ENCODE measurements at places on chromosomes 7 and 10. TPM values are rescaled to one million over a fixed set of nuclear protein-coding genes. Genes with fewer than 3 reads are reported as not detected.

FEZF1 gene
- not detected for polyA plus RNA-seq

DNA sequence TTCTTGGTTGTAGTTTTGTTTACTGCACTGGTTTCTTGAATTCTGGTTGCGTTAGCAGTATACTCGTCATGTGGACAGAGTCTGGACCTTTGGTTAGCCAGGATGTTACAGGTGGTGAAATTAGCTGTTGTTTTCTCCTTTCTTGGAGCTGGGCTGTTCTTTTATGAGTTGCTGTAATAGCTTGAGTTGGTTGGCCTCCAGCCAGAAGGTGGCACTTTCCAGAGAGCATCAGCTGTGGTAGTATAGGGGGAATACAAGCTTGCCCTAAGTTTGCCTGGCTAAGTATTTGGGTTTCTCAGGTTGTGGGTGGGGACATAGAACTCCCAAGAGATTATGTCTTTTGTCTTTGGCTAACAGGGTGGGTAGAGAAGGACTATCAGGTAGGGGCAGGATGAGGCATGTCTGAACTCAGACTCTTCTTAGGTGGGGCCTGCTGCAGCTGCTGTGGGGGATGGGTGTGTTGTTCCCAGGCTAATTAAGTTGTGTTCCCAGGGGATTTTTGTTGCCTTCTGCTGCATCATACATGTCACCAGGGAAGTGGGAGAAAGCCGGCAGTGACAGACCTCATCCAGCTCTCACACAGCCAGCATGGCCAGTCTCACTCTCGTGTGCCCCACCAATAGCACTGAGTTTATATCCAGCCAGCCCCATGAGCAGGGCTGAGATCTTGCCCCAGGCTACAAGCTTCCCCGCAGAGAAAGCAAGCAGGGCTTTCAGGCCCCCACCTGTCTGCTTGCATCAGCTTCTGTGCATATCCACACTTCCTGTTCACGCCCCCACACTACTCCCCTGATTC is 246.7 kb upstream of the TPK1 start:
- DNase-seq = no peak

GRCh38 chr7:142548978-142549377 is 200.3 kb upstream of the PRSS1 start:
- no peak for DNase-seq

DNA sequence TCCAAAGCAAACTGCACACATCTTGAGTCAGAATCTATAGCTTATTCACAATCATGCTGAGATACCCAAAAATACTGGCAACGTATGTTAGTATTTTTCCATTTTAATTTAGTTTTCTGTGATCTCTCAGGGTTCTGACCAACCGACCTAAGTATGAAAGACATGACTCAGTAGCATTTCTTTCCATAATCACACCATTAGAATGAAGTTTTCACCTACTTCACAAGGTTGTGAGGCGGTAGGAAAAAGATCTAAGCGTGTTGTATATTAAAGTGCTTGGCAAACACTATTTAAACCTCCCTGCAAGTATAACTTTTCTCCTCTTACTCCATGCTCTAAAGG is 49.1 kb downstream of the PLCE1 start:
- no peak for DNase-seq

GRCh38 chr7:24817339-24817738 is 60.1 kb upstream of the GSDME start:
- DNase-seq = no peak

- no peak for DNase-seq
Observed at GRCh38 chr7:77540402-77540822, 3.3 kb downstream of the PTPN12 start.

DNA sequence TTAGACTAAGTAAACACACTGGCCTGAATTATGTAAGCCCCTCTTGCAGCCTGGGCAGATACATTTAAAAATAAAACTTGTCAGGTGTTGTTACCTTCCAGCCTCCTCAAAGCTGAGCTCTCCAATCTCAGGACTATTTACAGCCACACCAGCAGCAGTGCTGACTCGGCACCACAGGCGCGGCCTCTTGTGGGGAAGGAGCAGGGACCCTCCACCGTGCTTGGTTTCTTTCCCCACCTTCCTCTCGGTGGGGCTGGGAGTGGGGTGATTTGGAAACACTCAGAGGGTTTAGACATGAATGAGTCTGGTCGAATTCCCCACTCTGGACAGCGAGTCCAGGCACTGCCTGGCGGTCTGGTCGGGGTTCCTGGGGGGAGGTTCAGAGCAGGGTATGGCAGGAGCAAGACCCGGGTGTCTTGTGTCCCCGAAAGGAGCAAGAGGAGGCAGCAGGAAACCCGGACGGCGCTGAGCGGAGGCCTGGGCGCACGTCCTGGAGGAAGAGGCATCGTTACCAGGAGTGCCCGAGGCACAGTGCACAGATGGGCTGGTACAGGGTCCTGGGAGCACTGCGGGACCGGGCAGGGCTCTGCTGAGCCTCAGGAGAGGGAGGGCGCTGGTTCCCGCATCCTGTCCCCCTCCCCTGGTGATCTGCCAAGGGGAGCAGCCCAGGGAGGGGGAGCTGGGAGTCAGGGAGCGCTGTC is 29.2 kb upstream of the CFAP46 start:
- no peak for DNase-seq

LRWD1 gene
- polyA plus RNA-seq = 21.3 TPM

DNA sequence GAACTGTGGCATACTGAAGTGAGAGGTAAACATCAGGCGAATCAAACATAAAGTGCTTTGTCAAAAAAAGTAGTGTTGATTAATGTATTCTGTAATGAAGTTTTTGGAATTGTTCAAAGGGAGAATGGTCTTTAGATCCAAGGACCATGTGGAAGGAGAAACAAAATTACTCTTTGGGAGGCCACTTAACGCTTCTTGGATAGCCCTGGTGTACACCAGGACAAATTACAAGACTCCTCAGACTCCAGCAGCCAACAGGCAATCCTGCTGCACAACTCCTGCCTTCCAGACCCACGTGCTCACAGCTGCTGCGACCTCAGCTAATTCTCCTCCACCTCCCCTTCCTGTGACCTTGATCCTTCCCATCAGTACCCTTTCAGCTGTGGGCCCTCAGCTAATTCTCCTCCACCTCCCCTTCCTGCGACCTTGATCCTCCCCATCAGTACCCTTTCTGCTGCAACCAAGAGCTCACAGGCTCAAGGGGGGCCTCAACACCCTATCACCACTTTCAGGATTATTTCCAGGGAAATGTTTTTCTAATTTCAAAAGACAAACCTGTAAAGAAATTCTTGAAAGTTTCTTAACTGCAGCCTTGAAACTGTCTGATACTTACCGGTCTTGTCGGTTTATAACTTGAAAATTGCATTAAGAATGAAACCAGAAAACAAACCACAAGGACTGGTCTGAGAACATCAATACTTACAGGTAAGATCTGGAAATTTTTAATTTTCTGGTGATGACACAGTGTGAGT is 29.7 kb upstream of the DDC start:
- no peak for DNase-seq

NFKB2 gene
- 19.7 TPM for polyA plus RNA-seq

LBX1 gene
- not detected for polyA plus RNA-seq

GRCh38 chr7:101687791-101688182 is 58.7 kb upstream of the MYL10 start:
- DNase-seq = no peak

CYP3A7 gene
- polyA plus RNA-seq = not detected

COL17A1 gene
- 0.36 TPM for polyA plus RNA-seq

DNA sequence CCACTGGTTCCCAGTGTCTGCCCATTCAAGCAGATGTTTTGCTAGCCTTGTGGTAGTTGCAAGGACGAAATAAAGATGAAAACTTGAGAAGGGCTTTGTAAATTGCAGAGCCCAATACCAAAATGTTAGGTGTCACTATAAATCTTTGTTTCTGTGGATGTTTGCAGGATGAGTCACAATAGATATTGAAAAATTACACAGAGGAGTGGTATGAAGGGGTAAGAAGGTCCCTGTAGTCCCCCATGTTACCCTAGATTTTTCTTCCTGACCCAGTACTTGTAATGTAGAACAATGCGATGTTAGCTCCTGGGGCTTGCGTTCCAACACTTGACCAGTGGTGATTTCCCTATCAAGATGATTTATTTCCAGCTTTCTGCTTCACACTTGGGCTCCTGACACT is 102.6 kb upstream of the LYZL1 start:
- no peak for DNase-seq

- no peak for DNase-seq
Observed at GRCh38 chr7:73350306-73351068, 22.5 kb downstream of the FKBP6 start.

GRCh38 chr10:49055221-49055849 is 60.0 kb downstream of the VSTM4 start:
- no peak for DNase-seq

GRCh38 chr10:86018735-86019058 is 347.9 kb downstream of the GRID1 start:
- no peak for DNase-seq

- no peak for DNase-seq
Observed at GRCh38 chr10:117621795-117622420, 79.4 kb downstream of the EMX2 start.

DNA sequence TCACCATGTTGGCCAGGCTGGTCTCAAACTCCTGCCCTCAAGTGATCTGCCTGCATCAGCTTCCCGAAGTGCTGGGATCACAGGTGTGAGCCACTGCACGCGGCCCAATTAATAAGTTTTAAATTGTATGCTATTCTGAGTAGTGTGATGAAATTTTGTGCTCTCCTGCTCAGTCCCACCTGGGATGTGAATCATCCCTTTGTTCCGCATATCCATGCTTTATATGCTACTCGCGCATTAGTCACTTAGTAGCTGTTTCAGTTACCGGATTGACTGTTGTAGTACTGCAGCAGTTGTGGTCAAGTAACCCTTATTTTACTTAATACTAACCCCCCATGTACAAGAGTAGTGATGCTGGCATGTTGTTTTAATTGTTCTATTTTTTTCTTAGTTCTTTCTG is 47.3 kb upstream of the OIT3 start:
- no peak for DNase-seq

IQUB gene
- polyA plus RNA-seq = 0.13 TPM

- DNase-seq = peak; percentile 68
Observed at GRCh38 chr10:97543025-97543546, 29.5 kb upstream of the ANKRD2 start.

DNA sequence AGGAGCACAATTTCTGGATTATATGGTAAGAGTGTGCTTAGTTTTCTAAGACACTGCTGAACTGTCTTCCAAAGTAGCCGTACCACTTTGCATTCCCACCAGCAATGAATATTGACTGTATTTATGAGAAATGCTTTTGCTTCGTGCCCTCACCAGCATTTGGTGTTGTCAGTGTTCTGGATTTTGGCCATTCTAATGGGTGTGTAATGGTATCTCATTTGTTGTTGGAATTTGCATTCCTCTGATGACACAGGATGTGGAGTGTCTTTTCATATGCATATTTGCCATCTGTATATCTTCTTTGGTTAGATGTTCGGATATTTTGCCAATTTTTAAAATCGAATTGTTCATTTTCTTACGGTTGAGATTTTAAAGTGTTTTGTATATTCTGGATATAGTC is 558.5 kb upstream of the FZD8 start:
- no peak for DNase-seq

OR2A12 gene
- not detected for polyA plus RNA-seq
